ENCODE measurements at places on chromosomes 5 and 9.

- no peak for DNase-seq
These were observed 439.0 kb downstream of the ENC1 start for GRCh38 chr5:74201334-74202081.

DNA sequence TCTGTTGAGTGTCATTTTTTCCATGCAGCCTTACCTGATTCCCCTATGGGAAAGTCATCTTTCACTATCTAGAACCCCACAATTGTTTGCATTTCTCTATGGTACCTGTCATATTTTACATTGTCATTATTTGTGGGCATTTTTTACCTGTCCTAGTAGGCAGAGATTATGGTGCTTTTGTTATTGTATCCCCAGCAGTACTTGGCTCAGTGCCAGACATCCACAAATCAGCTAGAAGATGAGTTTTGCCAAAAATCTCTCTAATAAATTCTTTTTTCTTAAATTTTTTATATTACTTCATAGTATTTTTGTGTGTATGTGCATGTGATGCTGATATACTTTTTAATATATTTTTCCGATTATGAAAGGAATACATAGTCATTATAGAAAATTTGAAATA is 13.2 kb downstream of the GARNL3 start:
- DNase-seq = no peak

- DNase-seq = no peak
These were observed 8.0 kb downstream of the SLC12A2 start for GRCh38 chr5:128091579-128091978.

GRCh38 chr5:74542482-74542881 is 98.0 kb downstream of the ENC1 start:
- no peak for DNase-seq

DNA sequence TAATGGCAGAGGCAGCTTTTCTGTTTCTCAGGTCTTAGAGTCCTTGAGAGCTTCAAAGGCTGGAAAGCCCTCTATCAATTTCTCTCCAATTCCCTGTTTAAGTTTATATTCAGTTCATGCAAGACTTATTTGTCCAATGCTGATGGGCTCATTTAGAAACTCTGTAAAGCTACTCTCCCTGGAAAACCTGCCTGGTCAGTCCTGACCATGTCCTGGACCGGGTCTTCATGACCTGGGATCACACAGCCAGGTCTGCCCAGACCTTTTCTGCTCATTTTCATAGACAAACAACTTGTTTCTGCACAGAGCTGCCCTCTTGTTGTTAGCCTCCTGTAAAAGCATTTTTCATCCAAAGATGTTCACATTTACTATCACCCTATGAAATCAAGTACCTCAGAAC is 85.4 kb upstream of the TBCA start:
- no peak for DNase-seq

GRCh38 chr5:30749971-30750370 is 443.5 kb upstream of the CDH6 start:
- DNase-seq = no peak

DNA sequence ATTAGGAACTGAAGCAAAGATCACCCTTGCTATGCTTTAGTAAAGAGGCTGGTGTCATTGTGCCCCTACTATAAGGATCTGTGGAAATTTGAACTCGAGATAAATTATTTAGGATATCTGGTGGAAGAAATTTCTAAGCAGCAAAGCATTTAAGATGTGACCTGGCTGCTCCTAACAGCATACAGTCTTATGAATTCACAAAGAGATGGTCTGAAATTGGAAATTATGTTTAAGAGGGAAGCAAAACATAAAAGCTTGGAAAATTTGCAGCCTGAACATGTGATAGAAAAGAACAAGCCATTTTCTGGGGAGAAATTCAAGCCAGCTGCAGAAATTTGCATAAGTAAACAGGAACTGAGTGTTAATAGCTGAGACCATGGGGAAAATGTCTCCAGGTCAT is 223.7 kb downstream of the FBXO4 start:
- DNase-seq = no peak

- DNase-seq = no peak
These were observed 20.6 kb downstream of the FAM240B start for GRCh38 chr9:38699337-38699736.

- no peak for DNase-seq
These were observed 134.0 kb downstream of the SNX18 start for GRCh38 chr5:54651482-54652076.

GRCh38 chr5:119814655-119815054 is 185.3 kb downstream of the FAM170A start:
- DNase-seq = no peak

GRCh38 chr5:100840370-100840769 is 62.7 kb downstream of the ST8SIA4 start:
- peak; percentile 22 for DNase-seq

DNA sequence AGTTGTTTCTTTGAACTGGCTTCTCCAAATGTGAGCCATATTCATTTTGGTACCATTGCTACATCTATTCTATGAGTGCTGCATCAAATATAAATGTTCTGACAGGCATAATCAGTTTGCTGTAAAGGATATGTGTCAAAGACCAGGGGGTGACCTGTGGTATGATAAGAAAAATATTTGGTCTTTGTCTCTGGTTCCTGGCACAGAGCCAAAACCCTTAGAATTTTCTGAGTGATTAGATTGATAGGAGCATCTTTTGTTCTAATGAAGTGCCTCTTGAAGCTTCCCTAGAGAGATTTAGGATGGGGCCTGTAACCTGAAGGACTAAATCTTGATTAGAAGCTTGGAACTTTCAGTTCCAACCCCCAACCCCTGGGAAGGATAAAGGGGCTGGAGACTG is 256.3 kb downstream of the NNT start:
- no peak for DNase-seq

GRCh38 chr9:93071464-93071863 is 13.0 kb downstream of the SUSD3 start:
- no peak for DNase-seq

DNA sequence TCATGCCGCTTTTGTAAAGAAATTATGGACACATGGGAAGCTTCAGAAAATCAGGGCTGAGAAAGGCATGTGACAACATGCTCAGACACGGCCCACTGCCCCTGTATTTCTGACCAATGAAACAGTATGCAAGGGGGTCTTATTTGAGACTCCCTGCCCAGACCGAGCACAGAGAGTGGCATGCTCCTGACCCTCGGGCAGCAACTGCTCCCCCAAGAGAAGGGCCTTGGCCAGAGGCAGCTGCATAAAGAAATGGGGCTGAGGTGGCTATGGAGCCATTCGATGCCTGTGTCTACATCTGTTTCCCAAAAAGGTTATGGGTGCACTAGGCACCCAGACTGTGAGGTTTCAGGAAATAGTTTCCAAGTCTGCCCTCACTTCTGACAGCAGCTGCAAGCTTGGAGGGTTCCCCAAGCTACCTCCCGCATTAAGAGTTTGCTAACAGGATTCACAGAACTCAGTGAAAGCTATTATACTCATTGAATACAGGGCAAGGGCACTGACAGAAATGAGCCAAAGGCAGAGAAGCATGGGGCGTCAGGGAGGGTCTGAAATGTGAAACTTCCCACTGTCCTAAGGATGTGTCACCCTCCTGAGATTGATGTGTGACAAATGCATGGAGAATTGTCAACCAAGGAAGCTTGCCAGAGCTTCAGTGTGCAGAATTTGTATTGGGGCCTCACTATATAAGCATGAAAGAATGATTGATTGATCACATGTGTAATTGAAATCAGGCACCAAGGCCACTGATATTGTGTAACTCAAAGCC is 94.3 kb downstream of the DAP start:
- DNase-seq = no peak

GRCh38 chr9:96655198-96655851 is at the start of gene PRXL2C:
Gene PRXL2C, minus strand, starts transcription at chr9:96655317. Its CDS starts 36 bp downstream, at chr9:96655281.
- peak; percentile 86 for DNase-seq

DNA sequence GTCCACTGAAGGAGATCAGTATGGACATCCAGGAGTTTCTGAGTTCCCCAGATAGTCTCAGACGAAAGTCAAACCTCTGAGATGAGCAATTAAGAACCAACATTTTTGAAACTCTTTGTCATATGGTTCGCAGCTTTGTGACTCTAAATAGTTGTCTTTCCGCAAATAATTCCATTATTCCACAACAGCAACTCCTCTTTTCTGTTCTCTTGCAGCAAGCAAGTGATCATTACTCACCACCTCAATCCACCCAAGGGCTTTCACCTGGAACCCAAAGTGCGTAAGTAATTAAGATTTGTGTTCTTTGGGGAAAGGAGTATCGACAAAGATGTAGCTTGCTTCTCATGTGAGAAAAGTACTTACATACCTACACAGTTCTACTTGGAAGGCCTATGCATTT is 15.6 kb downstream of the MTX3 start:
- no peak for DNase-seq

- DNase-seq = no peak
These were observed 418.5 kb upstream of the MEF2C start for GRCh38 chr5:89301321-89302025.

- DNase-seq = no peak
These were observed 173.1 kb downstream of the CCDC171 start for GRCh38 chr9:15725953-15726352.

GRCh38 chr9:76980566-76980965 is 38.9 kb upstream of the FOXB2 start:
- no peak for DNase-seq

DNA sequence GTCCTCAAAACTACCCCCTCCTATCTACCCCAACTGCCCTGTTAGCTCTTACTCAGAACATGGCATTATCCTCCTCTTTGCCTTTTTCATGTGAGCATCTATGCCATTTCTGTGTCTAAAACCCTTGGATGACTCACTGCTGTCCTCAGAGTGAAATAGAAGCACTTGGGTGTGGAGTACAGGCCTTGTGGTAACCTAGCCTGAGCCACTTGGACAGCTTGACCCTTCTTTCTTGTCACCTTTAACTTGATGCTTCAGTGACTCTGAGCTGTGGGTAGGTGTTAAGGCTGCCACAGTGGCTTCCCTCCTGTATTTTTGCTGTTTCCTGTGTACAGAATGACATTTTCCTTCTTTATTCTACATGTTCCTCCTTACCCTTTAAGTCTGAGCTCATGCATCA is 391.4 kb downstream of the SH3GL2 start:
- no peak for DNase-seq

DNA sequence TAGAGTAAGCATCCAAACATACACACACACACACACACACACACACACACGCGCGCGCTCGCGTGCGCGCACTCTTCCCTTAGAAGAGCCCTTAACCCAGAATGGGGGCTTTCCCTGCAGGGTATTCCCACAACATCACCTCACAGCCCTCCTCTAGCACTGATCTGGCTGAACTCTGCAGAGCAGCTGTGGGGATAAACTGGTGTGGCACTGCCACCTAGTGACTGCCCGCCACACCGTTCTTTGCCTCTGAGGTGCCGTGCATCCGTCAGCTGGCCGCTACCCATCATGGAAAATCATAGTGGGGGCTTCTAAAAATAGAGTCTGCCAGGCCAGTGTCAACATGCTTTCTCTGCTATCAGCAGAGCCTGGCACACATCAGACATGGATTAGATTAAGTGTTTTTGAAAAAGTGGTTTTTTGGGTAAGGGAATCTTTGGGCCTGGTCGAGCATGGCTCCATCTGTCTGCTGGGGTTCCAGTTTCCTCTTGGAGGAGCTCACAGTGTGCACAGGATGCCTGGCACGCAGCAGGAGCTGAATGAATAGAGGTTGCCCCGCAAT is 88.1 kb downstream of the KCNN2 start:
- DNase-seq = no peak

- no peak for DNase-seq
These were observed 5.6 kb downstream of the EXD3 start for GRCh38 chr9:137417161-137418021.

GRCh38 chr9:35452481-35452880 is 37.4 kb upstream of the RUSC2 start:
- DNase-seq = no peak

GRCh38 chr5:95808686-95809413 is 13.7 kb downstream of the GLRX start:
- peak; percentile 75 for DNase-seq

GRCh38 chr5:168304349-168304748 is 12.9 kb downstream of the WWC1 start:
- DNase-seq = no peak

DNA sequence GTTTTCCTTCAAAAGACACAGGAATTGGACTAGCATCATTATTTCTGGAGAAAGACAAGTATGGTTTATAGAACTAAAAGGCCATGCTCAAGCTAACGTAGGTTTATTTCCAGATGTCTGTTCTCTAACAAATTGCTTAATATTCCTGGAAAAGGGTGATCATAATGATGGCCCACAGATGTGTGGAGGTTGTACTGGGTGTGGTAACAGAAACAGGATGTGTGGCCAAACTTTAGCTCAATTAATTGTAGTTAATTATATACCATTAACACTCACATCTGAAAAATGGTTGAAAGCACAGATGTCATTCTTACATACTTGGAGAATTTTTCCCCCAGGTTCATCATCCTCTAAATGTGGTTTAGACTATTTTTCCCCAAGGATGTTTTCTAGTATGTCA is 292.7 kb upstream of the RASA1 start:
- DNase-seq = no peak

DNA sequence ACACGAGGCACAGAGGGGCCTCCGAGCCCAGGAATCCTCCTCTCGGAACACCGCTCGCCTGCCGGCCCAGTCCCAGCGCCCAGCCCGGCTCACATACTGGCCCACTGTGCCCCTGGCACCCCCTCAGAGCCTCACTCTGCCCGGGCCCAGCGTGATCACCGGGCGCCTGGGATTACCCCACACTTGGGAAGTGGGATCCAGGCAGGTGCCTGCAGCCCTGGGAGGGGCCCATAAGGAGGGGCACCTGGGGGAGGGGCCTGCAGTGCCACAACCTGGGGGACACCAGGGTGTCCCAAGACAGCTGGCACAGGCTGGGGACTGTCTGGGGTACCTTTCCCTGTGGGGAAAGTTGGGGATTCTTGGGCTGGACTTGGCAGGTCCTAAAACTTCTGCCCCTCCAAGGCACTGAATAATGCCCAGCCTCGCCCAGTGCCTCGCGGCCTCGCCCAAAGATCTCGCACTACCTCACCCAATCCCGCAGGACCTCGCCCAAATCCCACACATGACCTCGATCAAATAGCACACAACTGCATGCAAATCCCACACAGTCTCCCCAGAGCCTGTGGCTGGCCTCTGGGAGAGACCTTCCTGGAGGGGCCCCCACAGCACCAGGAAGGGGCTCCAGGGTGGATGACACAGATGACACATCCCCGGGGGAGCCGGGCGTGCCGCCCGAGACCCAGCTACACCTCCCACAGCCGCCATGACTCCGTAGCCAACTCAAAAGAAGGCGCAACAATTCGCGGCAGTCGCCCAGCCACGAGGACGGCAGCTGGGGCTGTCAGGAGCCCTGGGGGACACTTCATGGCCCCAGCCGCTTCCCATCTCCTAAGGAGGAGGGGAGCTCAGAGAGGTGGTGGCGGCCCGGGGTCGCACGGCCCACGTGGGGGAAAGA is 13.7 kb downstream of the NOTCH1 start:
- no peak for DNase-seq

- no peak for DNase-seq
These were observed 37.3 kb upstream of the POMT1 start for GRCh38 chr9:131465401-131465800.

- no peak for DNase-seq
These were observed 51.7 kb downstream of the ZNF474 start for GRCh38 chr5:122180863-122181548.

GRCh38 chr9:14706530-14707140 is 13.4 kb upstream of the ZDHHC21 start:
- DNase-seq = no peak
